ENCODE measurements at places on chromosomes 2 and 18.
A peak's percentile ranks its signal among the peaks of the same experiment; 100 is the strongest.

DNA sequence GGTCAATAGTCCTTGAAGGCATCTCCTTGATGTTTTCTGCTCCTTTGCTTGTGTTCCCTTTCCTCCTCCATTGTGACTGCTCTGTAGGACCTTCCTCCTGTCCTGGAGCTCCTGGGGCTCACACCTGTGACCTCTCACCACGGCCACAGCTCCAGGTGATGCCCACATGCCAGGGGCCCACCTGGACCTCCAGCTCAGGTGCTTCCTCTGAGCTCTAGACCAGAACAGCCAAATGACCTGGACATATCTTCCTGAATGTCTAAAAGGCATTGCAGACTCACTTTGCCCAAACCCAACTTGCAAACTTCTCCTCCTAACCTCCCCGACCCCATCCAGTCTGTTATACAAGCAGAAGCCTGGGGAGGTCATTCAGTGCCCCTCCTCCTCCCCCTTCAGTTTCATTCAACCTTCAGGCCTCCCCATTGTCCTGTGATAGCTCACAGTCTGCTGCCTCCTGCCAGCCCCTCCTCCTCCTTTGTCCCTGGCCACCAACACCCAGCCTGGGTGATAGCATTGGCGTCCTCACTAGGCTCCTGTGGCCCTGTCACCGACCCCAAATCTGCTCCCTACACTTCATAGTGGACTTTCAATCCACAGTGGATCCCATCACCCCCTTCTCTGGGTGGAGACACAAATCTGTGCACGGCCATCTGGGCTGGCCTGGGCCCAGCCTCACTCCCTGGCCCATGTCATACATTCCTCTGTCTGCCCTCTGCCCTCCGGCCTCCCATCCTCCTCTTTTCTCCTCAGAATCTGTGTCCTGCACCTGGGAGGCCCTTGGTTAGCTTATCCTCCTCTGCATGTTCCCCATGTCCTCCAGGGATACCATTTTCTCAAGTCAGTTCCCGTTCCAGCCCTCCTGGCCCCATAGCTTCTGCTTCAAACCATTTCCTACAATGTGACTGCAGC lies 310.4 kb upstream of the HDAC4 start:
- no peak overlapping the region for H3K27ac ChIP-seq
- no peak overlapping the region for H3K4me3 ChIP-seq
- peaks cover 4% of the 10 kb centered on the region for H3K36me3 ChIP-seq
- DNase-seq, result no peak
- H3K4me1 ChIP-seq, result peaks cover 9% of the 10 kb centered on the region

GRCh38 chr2:152247337-152247695 lies 71.8 kb upstream of the STAM2 start:
- H3K36me3 ChIP-seq, result no peaks in the 10 kb centered on the region
- peaks cover 6% of the 10 kb centered on the region for H3K27me3 ChIP-seq
- H3K4me3 ChIP-seq, result no peak overlapping the region

DNA sequence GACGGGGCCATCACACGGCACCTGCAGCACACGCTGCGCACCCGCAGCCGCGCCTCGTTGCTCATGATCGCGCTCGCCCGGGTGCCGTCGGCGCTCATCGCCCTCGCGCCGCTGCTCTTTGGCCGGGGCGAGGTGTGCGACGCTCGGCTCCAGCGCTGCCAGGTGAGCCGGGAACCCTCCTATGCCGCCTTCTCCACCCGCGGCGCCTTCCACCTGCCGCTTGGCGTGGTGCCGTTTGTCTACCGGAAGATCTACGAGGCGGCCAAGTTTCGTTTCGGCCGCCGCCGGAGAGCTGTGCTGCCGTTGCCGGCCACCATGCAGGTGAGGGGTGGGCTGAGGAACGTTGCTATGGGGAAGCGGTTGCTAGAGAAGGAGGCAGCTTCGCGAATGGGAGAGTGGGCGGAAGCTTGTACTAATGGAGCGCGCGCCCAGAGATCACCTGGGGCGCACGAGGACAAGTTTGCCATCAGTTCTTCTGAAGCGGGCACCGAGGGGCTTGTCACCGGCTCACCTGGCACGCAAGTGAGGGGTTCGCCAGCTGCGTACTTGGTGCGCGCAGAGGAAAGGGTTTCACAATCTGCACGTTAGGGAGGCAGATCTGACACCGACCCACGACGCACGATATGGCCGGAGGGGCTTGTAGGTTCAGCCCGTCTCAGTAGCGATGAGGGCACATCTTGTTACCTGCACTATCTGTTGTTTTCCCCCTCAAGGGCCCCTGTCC lies 45.6 kb downstream of the DDX18 start:
- H3K4me3 ChIP-seq, result no peak overlapping the region
- no peaks in the 10 kb centered on the region for H3K27me3 ChIP-seq
- no peak for DNase-seq
- H3K27ac ChIP-seq, result no peak overlapping the region

- no peak overlapping the region for H3K27ac ChIP-seq
- H3K4me1 ChIP-seq, result peaks cover 20% of the 10 kb centered on the region
- peaks cover 5% of the 10 kb centered on the region for H3K36me3 ChIP-seq
- no peak overlapping the region for H3K4me3 ChIP-seq
- H3K27me3 ChIP-seq, result no peaks in the 10 kb centered on the region
Measured at GRCh38 chr2:220949466-220949865, 622.6 kb downstream of the EPHA4 start.

- peak; percentile 16 for DNase-seq
- peaks cover 55% of the 10 kb centered on the region for H3K36me3 ChIP-seq
- H3K4me3 ChIP-seq, result peak overlapping the region; percentile 87
- peaks cover 19% of the 10 kb centered on the region for H3K27me3 ChIP-seq
- no peak overlapping the region for H3K27ac ChIP-seq
- peaks cover 31% of the 10 kb centered on the region for H3K4me1 ChIP-seq
Measured at GRCh38 chr2:95206096-95206495, 1.2 kb upstream of the ZNF892 start.

GRCh38 chr18:37391698-37392548 lies 173.7 kb downstream of the CELF4 start:
- H3K4me1 ChIP-seq, result peaks cover 30% of the 10 kb centered on the region
- H3K36me3 ChIP-seq, result no peaks in the 10 kb centered on the region
- no peak for DNase-seq
- H3K27me3 ChIP-seq, result peaks cover 20% of the 10 kb centered on the region
